Activated CD4-positive, alpha-beta T cell treated with anti-CD3 and anti-CD28 coated beads, Interleukin-2, Interleukin-4, amounts not matched to agents 100 ng/mL and 50 ng/mL, durations not matched to agents 16 hours and 8 hours (primary cell): ENCODE measurements at places on chromosomes 1 and 21.
A peak's percentile ranks its signal among the peaks of the same experiment; 100 is the strongest.

GRCh38 chr1:57088653-57089052, 122.8 kb upstream of the C8B start:
- DNase-seq, result no peak

GRCh38 chr1:65068202-65069010, 79.6 kb upstream of the AK4 start:
- DNase-seq, result no peak

DNA sequence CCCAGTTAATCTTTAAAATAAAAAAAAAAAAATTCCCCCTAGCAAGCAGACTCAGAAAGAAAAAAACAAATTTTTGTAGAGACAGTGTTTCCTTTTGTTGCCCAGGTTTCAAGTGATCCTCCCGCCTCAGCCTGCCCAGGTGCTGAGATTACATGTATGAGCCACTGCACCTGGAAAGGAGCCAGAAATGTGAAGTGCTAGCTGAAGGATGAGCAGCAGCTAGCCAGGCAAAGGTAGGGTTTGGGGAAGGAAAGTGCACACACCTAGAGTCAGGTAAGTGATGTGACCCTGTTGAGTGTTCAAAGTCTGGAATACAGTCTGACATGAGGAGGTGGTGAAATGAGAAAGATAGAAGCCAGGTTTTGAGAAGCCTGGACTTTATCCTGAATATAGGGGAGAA, 1.7 kb downstream of the AKR1A1 start:
- DNase-seq, result no peak

DNA sequence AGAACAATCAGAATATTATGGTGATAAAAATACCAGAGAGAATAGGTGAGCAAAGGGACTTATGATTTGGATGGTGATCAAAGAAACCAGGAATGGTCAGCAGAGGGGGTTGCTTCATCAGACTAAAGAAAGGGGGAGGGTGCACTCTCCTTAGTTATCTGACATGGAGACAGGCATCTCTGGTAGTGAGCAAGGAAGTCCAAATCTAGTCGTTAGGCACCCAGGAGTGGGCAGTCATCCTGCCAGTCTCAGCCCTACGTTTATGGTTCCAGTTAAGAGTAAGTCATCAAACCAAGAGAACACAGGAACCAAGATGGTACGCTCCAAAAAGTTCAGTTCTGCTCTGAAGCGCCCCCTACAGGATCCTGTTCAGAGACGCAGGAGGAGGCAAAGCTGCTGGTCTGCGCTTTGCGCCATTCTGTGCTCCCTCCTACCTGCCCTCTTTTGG, 28.6 kb downstream of the EBNA1BP2 start:
- DNase-seq, result no peak

DNA sequence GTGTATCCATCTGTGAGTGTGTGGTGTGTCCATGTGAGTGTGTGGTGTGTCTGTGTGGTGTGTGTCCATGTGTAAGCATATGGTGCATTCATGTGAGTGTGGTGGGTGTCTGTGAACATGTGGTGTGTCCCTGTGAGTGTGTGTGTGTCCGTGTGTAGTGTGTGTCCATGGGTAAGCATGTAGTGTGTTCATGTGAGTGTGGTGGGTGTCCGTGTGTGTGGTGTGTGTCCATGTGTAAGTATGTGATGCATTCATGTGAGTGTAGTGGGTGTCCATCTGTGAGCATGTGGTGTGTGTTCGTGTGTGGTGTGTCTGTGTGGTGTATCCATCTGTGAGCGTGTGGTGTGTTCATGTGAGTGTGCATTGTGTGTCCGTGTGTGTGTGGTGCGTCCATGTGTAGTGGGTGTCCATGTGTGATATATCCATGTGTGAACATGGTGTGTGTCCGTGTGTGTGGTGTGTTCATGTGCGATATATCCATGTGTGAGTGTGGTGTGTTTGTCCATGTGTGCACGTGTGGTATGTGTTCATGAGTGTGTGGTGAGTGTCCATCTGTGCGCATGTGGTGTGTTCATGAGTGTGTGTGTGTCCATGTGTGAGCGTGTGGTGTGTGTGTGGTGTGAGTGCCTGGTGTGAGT, 12.3 kb downstream of the SLC19A1 start:
- no peak for DNase-seq

DNA sequence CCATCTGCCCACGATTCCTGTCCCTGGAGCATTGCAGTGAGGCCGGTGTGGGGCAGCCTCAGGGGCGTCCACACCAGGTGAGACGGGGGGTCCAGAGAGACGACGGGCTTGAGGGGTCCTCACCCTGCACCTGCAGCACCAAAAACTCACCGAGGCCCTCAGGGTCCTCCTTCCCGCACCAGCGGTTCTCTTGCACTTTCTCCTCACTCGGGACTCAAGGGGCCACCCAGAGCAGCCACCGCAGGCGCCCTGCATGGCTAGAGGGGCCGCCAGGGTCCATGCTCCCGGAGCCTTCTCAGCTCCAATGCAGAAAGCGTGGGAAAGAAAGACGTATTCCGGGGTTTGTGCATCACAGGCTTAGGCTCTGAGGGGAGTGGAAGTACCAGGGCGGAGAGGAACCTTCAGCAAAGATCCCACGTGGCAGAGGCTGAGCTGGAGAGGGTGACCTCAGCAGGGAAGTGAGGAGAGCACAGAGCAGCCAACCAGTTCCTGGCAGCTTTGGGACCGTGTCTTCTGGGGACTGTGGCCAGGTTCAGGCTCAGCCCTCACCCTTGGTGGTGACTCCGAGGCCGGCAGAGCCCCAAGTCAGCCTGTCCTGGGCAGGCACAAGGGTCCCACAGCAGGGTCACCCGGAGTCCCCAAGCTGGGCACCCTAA, 19.5 kb upstream of the COL6A2 start:
- DNase-seq, result no peak

DNA sequence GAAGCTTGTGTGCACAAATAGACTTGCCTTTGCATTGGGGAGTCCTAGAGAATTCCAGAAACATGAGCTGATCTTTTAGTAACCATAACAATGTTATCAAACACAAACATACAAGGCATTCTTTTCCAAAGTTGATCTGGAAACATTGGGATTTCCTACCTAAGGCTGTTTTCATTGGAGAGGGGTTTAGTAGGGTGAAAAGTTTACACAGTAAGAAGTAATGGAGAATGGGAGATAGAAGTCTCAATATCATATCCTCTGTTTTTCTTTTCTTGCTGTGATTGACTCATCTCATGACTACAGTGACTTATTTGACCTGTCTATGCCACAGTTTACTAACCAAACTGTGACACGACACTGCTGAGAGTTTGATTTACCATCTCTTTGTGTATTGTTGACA, 65.6 kb upstream of the PLA2G4A start:
- peak; percentile 28 for DNase-seq

- no peak for DNase-seq
Measured at GRCh38 chr1:110163591-110163990, 13.3 kb downstream of the SLC6A17 start.

DNA sequence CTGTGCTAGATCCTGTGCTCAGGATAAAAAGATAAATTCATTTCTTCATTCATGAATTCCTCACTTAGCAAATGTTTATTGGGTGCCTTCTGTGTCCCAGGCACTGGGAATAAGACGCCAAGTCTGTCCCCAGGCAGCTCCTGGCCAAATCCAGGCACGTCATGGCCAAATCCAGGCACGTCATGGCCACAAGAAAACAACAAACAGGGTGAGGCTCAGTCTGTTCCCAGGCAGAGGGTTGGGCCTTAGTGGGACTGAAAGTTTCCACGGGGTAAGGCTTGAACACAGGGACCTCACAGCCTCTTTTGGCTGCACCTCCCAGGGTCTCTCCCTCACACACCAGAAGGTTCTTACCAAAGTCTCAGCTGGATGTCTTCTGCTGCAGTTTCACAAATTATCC, 95.7 kb downstream of the PAX7 start:
- no peak for DNase-seq

DNA sequence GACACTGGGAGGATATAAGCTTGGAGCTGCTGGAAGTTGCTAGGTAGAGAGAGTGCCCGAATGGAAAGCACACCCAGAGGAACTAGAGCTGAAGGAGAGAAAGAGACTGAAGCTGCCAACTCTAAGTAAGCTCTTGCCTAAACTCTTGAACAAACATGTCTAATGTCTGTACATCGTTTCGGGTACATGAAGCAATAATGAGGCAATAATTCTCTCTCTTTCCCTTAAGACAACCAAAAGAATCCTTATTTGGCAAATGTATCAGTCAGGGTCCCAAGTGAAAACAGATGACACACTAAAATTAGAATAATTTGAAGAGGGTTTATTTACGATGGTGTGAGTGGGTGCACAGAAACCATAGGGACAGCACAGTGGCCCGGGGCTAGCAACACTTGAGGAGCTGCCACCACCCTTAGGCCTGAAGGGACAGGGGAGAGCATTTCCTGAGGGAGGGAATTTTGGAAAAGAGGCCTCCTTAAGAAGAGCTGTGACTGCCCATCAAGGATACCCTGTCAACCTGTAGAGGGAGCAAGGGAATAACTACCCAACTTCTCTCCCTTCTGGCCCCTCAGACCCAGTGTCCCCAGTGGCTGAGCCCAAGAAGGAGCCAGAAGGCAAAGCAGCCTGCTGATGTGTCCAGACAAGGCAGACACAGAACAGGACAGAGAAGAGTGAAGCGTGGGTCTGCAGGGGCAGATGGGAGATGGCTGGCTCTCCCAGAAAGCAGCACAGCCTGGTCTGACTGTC, 36.1 kb upstream of the KHDRBS1 start:
- DNase-seq, result no peak

- no peak for DNase-seq
Measured at GRCh38 chr1:58798910-58799442, 15.1 kb upstream of the JUN start.

DNA sequence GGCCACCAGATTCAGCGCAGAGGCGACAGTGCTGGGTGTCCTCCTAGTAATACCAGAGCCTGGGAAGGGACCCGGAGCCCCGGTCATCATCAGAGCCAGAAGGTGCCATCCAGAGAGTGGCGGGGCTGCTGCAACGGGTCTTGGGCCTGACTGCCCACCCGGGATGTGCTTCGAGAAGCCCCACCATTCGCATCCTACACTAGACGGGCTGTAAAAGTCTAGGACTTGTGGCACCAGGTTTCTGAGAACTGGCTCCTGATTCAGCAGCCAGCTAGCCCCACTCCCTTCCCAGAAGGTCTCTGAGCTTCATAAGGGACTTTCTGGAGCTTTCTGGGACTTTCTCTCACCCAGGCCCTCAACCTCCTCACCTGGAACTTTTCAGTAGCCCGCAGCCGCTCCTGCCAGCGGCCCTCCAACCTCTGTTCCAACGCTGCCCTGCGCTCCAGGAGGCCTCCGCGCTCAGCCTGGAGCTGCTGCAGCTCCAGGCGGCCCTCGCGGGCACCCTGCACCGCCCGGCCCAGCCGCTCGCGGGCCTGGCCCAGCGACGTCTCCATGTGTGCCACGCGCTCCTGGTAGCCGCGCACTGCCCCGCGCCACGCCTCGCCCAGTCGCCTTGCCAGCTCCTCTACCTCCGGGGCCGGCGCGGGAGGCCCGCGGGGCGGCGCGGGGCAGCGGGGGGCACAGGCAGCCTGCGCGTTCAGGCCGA, 940 bp downstream of the NES start:
- DNase-seq, result no peak

DNA sequence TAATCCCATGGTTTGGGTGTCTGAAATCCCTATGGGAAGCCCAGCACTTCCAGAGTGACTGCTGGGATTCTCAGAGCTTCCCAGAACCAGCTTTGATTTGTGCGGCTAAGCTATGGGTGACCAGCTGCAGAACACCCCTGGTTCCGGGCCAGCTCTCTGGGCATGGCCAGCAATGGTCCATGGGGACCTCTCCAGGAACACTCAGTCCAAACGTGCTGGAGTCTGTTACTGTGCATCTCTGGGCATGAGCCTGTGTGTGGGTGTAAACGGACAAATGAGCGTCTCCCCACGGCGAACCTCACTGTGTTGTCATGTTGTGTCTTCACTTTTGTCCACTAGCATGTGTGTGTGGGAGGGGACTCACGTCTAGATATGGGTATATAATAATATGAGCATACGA, 54.4 kb downstream of the MAB21L3 start:
- DNase-seq, result no peak

DNA sequence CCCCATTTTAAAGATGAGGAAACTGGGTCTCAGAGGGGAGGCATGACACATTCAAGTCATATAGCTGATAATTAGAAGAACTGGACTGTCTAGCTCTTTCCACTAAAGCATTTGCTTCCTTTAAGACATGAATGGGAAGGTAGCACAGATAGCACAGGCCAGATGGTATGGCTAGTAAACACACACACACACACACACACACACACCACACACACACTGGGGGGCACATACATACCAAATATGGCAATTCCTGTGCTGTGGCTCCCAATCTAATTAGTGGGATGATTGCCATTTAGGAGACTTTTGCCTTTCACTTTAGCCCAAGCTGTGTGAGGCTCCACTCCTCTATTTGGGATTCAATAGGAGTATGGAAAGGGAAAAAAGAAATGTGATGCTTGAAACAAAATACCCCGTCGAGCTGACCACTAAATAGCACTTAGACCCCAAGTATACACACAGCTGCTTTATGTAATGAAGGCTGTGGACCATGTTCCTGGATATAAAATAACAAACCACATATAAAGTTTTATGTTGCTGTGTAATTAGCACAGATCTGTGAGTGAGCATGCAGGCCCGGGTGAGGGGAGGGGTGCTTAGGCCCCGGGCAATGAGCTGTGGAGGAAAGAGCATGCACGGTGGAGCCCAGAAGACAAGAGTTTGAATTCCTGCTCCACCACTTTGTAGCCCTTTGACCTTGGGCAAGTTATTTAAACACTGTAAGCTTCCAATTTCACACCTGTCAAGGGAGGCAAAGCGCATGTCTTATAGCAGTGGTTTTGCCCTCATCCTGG, 6.8 kb upstream of the TRABD2B start:
- DNase-seq, result no peak

DNA sequence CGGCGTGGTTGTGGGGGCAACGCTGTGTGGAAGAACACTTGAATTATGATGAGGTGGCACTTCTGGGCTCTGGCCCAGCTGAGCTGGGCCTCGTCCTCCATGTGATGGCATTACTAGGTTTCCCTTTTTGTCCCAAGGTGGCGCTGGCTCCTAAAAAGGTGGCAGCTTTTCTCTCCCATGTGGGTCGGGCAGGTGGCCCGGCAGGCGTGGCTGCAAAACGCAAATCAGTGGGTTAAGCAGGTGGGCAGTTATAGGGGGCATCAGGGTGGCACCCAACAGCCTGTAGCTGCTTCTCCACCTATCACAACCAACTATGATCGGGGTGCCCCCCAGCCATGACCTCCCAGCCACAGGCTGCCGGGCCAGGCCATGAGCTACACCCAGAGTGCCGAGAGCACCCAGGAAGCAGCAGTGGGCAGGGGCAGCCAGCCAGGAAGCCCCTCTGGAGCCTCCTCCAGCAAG, 59.6 kb downstream of the KCNAB2 start:
- DNase-seq, result no peak
